ENCODE measurements at places on chromosomes 4 and X.

DNA sequence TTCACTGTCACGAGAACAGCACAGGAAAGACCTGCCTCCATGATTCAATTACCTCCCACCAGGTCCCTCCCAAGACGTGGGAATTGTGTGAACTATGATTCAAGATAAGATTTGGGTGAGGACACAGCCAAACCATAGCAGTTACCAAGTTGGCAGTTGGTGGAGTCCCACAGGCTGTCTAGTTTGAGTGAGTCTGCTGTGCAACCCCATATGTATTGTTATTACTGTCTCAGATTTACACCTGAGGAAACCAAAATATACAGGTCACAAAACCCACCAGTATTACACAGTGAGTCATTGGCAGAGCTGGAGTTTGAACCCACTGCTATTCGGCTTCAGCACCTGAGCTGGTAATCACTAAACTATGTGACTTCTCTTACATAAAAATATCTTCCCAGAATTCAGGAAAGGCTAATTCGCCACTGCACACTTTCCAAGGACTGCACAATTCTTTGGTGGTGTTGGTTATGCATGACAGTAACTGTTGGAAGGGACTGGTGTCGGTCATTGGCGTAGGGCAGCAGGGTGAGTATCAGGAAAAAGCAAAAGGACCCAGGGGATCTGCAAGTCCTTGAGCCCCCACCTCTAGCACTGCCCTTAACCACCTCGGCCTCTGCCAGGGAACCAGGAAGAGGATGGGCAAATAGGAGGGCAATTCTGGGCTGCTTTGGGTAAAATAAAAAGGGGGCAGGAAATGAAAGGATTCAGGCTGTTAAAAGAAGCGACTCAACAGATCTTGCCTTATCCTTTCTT lies 110.1 kb downstream of the USP46 start:
- no peak for DNase-seq

- no peak for DNase-seq
Measured at GRCh38 chr4:111530446-111530845, 614.8 kb upstream of the FAM241A start.

DNA sequence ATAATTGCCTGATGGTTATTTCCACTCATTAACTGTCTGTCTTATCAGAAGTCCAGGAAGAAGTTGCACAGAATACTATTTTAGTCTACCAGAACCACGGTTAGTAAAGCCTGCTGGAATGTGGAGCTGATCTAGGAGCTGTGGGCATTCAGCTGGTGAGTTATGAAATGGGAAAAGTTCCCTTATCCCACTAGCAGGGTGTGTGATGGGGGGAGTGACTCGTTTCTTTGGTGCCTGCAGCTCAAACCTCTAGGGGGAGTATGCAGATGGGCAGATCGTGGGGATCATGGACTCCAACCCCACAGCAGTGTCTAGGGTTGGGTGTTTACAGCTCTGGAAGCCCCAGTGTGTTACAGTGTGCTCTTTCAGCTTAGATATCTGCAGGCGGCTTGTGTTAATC lies 305.7 kb upstream of the BOD1L1 start:
- no peak for DNase-seq

GRCh38 chrX:16488959-16489358 lies 161.0 kb upstream of the S100G start:
- DNase-seq = no peak

- no peak for DNase-seq
Measured at GRCh38 chr4:37793562-37793961, 32.9 kb upstream of the PGM2 start.

- no peak for DNase-seq
Measured at GRCh38 chrX:1587161-1587560, 4.2 kb upstream of the AKAP17A start.

DNA sequence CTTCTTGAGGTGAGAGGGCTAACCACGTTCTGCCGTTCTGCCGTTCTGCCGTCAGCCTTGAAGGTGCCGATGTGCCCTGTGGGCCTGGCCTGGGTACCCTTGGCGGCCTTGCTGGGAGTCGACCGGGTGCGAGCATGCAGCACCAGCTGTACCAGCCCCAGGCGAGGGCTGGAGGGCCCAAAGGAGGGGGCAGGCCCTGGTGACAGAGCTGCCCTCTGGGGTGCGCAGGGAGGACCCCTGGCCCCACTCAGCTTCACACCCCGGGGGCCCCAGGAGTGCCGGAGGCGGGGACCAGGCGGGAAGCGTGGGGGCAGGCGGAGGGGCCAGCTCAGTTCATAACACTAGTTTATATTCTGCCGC lies 22.1 kb downstream of the UVSSA start:
- no peak for DNase-seq

- DNase-seq = no peak
Measured at GRCh38 chrX:111095974-111096895, at the start of gene PAK3. PAK3 (plus strand) TSS chrX:111096191; CDS start chrX:111123104, 26,913 bp downstream.

- no peak for DNase-seq
Measured at GRCh38 chr4:11073621-11074051, 355.1 kb downstream of the HS3ST1 start.

DNA sequence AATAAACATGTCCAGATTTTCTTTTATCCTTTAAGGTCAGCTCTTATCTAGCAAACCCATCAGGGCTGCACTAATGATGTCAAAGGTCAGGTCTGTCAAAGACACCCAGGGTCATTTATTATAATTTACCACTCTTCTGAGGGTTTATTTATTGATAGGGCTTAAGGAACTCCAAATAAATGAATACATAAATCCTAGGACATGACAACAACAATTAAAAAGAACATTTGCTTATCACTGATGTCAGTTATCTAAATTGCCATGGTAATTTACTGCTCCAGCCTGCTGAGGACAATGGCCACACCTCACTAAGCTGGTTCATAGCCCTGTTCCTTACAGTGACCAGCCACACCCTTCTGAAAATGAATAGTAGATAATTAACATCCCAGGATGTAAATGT lies 317.1 kb downstream of the UNC5C start:
- no peak for DNase-seq

- no peak for DNase-seq
Measured at GRCh38 chr4:148730766-148731165, 288.6 kb upstream of the NR3C2 start.

DNA sequence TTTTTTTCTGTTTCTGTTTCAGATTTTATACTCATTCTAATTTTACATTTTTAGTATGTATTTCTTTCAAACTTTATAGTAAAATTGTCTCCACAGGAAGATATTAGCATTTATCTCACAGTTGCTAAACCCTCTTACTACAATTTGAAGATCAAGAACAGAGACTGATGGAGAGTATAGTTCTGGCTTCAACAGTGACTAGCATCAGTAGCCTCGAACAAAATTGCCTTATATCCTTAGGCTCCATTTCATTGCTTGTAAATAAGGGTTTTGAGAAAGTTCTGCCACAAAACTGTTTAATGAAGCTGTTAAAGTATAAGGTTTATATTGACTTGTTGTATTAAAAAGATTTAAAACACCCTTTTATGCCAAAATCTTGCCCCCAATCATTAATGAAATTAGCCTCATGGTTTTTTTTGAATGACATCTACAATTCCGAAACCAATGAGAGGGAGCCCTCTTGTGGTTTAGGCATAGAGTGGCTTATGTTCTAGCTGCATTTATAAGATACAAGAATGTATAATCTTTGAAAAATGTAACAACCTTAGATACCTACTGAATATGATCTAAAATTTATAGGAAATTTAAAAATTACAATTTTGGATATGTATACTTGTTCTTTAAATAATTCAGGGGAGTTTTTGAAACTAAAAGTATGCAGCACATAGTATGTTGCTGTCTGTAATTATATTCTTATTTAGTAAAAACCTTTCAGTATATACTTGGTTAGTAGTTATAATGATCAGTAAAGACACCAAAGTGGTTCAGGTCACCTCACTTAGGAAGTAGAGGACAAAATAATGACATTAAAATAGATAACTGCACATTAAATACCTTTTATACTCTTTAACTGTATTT lies 109.8 kb upstream of the HPGD start:
- DNase-seq = no peak

DNA sequence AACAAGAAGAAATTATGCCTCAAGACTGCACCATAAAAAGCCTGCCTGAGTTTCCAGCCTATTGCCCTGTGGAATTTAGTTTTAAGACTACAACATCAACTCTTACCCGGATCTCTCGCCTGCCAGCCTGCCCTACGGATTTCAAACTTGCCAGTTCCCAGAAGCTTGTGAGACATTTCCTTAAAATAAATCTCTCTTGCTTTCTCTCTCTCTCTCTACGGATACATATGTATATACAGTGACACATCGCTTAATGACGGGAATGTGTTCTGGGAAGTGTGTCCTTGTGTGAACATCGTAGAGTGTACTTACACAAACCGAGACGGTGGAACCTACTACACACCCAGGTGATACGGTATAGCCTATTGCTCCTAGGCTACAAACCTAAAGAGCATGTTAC lies 79.5 kb downstream of the CLNK start:
- no peak for DNase-seq

GRCh38 chr4:8435656-8436121 lies 4.8 kb downstream of the ACOX3 start:
- no peak for DNase-seq

DNA sequence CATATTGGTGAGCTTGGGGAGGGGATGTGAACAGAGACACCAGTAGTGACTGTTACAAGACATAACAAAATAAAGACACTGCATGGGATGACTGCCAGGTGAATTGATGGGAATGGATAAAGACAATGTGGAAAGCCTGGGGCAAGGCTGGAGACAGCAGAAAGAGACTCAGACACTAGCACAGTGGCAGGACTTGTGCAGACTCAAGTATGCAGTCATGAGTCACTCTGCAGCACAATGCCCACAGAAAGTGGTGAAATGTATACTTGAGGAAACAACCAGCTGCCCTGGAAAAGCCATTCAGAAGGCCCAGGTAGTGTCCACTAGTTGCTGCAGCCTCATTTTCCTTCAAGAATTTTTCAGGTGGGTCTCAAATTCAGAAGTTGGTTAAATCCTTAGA lies 452.3 kb downstream of the MID1IP1 start:
- no peak for DNase-seq

GRCh38 chrX:147958291-147958690 lies 22.8 kb upstream of the FMR1NB start:
- DNase-seq = no peak

DNA sequence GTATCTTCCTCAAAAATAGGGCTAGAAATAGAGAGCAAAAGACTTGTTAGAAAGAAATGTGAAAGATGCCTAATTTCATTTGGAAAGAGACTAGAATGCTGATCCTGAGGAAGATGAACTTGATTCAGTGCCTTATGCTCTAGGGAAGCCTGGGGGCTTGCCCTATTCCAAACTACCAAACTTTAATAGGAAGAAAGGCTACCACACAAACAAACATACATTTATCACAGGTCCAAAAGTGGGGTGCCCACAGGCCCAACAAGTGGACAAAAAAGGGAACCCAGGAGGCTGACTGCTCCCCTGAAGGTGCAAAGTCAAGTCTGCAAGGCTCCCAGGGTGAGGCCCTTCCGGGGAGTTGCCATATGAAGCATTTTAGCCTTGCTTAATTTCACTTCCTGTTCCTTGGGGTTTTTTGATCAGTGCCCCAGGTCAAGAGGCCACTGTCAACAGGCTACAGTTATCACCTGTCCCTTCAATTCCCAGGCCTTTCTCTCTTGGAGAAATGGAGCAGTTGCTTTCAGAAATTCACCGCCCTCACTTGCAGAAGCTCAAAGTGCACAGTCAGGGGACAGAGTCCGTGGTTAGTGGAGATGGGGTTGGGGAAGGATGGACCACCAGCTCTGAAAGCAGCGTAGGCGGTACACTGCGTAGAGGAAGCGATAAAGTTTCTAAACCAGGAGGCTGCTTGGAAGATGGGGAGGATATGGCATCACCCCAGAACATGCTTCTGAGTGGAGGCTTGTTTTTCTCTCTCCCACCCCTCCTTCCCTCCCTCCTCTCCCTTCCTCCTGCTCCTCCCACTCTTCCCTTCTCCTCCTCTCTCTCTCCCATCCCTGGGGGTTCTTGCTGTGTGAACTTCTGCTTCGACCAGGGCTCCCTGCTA lies 36.4 kb downstream of the TMEM154 start:
- DNase-seq = no peak

DNA sequence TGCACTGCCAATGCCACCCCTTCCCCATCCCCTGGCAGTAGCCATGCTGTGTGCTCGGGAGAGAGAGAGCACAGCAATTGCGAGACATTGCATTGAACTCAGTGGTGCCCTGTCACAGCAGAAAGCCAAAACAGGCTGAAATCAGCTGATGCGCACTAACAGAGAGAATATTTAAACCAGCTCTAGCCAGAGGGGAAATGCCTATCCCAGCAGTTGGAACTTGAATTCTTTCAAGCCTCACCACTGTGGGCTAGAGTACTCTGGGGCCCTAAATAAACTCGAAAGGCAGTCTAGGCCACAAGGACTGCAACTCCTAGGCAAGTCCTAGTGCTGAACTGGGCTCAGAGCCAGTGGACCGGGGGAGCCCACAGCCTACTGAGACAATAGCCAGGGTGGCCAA lies 17.7 kb upstream of the RP2 start:
- DNase-seq = no peak

DNA sequence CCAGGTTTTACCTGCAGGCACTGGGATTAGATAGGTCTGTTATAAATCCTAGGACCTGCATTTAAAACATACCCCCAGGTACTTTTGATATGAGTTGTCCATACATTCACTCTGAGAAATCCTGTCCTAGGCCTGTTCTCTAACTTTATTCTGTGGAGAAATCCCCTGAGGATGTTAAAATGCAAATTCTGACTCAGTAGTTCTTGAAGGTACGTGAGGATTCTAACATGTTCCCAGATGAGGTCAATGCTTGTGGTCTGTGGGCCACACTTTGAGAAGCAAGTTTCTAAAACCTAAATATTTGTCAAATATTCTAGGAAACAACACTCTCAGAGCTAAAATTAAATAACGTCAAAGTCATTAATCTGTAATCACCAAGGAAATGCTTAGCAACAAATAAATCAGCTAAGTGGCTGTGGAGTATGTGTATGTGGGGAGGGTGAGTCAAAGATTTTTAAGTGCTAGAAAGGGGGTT lies 101.3 kb upstream of the MAGEB16 start:
- DNase-seq = no peak

GRCh38 chr4:185925910-185926360 lies 113.9 kb upstream of the SORBS2 start:
- no peak for DNase-seq

Measured in vagina (tissue), 2 donors.